Activated CD4-positive, alpha-beta T cell treated with anti-CD3 and anti-CD28 coated beads for 4 hours (primary cell): ENCODE measurements at places on chromosomes 4 and X.
A peak's percentile ranks its signal among the peaks of the same experiment; 100 is the strongest.

DNA sequence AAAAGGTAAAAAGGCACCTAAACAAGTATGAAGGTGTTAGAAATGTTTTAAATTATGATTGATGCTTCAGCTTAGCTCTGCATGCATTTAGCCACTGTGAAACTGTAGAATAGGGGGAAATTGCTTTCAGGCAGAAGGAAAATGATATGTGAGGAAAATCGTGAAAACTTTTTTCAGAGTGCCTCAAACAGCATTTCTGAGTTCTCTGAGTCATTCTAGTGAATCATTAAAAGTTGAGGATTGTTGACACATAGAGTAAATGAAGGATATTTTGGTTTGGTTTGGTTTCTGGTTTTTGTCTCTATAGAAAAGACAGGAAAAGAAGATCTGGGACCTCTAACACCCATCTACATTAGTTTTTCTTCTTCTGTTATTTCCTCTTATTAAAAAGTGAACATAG, 332.5 kb upstream of the TRAM1L1 start:
- DNase-seq, result no peak

DNA sequence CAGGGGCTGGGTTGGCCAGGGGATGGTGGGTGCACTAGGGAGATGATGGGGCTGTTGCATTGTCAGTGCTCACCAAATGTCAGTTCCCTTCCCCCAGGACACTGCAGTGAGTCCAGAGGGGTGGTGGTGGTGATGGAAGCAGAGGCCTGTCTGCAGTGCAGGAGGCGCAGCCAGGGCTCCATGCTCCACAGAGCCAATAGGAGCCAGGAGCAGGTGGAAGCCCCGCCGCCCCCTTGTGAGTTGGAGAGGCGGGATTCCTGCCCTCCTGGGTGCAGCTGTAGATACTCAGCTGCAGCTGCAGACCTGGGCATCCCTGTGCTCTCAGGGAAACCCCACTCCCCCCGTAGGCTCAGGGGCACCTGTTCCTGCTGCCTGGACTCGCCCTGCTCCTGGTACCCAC, 284.7 kb downstream of the EVC2 start:
- no peak for DNase-seq

- no peak for DNase-seq
Measured at GRCh38 chr4:158998624-158999023, 104.3 kb upstream of the RAPGEF2 start.

DNA sequence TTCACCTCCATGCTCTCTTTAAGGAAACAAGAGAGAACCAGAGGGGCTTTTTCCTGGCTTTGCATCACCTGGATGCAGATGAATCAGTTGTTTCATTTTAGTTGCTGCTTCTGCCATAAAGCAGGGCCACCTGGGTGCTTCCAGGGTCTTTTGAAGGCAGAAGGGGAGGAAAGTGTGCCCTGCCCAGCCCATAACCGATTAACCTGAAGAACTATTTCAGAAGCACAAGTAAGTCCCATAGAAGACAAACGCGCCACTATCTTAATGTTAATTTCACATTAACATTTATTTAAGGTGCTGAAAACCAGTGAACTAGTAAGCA, 32.1 kb downstream of the IRF2 start:
- no peak for DNase-seq

DNA sequence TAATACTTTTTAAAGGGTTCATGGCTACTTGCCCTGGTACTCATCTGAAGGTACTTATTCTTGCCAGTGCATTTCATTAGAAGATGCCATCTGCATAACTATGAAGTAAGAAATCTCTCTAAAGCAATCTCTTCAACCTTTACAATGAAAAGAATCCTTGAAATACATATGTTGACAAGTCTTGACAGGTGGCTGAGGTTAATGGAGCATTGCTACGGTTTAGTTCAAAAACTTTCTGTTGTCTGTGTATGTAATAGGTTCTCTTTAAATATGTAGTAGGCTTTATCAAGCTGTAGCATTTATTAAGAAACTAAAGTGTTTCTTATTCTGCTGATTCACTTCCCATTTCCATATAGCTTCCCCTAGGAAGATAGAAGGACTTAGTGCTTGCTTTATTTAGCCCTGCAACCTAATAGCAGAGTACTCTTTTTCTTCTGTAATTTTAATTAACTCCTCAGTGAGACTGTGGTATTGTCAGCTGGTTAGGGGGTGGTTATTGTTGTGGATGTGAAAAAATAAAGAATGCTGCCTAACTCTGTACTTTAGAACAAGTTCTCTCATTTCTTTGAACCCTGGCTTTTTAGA, 39.3 kb downstream of the SLAIN2 start:
- DNase-seq, result no peak

GRCh38 chr4:95439896-95440295, 108.9 kb downstream of the UNC5C start:
- no peak for DNase-seq

GRCh38 chr4:144699565-144699964, 53.6 kb downstream of the HHIP start:
- DNase-seq, result no peak

DNA sequence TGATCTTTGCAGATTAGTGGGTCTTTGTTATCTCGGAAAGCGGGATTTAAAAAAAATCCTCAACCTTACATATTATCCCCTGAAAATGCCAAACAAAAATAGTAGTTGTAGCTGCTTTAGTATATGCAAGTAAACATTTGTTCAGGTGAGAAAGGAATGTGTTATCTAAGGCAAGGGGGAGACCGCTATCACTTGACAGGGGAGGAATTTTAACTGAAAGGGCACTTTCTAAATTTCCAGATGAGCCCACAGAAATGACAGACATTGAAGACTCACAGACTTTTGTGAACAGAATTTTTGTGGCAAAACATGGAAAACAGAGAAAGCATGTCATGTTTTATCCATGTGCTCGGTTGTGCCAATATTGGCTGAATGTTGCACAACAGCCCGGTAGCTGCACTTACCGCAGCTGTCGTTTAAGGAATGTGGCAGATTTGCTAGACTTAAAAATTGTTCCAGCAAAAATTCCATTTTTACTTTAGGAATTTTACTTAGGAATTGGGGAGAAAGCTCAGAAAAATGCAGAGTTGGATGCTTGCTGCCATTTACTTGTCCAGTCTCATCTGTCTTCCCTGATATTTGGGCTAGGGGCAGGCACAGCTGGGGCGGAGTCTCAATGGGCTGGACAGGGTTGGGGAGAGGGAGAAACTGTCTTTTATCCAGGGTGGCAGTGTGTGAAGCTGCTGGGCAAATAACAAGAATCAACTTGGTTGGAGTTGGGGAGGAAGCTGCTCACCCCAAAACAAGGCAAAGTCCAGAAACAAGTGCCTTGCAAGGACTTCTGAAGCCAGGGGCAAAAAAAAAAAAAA, 94.6 kb upstream of the RPS6KA3 start:
- no peak for DNase-seq

DNA sequence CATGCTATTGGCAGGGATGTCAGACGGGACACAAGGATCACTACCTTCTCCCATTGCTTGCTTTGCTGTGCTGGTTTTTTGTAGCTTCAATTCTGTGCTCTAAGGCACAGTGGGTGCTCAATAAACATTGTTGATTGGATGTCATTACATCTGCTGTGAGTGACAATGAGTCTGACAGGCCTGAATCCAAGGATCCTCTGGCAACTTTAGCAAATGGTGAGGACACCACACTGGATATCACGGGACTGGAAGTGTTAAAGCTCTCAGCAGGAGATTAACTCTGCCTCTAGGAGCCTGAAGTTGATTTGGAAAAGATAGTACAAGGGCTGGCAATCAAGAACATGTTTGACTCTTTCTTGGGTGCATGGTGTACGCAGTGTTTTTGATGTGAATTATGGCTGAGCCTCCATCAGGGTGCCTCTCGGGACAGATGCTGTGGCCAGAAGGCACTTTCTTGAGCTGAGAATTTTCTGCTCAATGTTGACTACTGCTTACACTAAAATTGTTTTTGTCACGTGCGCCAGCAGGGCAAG, 217.9 kb downstream of the ARAP2 start:
- DNase-seq, result no peak

DNA sequence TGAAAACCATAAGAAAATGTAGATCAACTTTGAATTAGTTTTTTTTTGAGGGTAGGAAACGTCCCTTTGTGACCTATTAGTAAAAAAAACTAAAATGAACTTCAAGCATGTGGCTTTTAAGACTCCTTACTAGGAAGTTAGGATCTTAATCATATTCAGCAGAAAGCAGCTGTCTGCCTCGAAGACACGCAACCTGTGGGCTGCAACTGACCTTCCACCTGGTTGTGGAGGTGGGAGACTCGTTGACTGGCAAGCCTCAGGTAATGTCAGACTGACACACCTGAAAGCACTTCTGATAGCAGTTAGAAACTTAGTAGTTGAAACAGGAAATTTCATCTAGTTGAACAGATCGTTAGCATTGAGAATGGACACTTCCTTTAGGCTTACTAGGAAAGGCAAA, 37.4 kb downstream of the CCNG2 start:
- no peak for DNase-seq

GRCh38 chr4:169957785-169958184, 68.4 kb downstream of the MFAP3L start:
- DNase-seq, result no peak

GRCh38 chr4:76947369-76947768, 2.2 kb upstream of the SEPTIN11 start:
- no peak for DNase-seq

- no peak for DNase-seq
Measured at GRCh38 chr4:952881-953573, 20.3 kb downstream of the DGKQ start.

GRCh38 chr4:81635739-81636138, 164.0 kb upstream of the RASGEF1B start:
- DNase-seq, result no peak

GRCh38 chrX:153649178-153649914, 2.3 kb downstream of the DUSP9 start:
- peak; percentile 33 for DNase-seq

DNA sequence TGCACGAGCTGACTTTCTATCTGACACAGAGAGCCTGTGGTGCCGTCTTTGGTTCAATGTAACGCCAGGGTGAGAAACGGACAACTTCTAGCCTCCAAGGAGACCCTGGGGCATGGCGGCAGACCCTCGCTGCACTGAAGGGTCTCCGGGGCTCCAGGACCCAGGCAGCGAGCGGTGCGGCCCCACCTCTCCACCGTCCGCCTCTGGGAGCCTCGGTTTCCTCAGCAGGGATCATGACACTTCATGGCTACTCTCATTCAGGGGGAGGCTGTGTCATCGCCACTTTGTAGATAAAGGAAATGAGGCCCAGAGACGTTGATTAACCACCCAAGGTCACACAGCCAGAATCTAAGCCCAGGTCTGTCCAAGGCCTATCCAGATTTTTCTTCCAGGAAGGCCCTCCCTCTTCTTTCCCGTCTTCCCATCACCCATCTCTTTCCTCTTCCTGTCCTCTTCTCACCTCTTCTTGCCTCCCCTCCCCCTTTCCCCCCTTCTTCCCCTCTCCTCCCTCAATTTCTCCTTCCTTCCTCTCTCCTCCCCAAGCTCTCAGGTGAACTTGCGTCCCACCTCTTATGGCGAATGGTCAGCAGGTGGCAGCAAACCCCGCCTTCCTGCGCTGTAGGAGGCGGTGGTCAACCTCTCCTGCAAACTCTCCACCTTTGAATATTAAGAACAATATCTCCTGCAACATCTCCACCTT, 69.3 kb upstream of the HMX1 start:
- DNase-seq, result no peak

GRCh38 chr4:119243868-119244267, 31.4 kb downstream of the USP53 start:
- DNase-seq, result no peak

GRCh38 chr4:2062808-2063524, 3.8 kb downstream of the NAT8L start:
- no peak for DNase-seq

- no peak for DNase-seq
Measured at GRCh38 chrX:132692526-132692925, 203.7 kb upstream of the MBNL3 start.

GRCh38 chr4:162959046-162959445, 207.6 kb downstream of the NAF1 start:
- no peak for DNase-seq

DNA sequence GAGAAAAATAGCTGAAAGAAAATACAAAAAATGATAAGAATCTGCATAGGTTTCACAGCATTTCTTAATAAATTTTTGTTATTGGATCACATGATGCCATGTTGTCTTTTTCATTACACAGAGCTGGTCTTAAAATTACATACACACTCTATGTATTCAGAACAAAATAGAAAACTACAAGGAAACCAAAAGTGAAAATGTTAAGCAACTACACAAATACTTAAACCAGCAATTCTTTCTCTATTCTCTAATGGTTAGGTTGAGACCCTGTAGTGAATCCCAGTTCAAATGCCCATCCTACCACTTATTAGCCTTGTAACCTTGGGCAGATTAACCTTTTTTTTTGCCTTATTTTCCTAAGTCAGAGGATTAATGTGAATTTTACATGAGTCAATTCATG, 2311.2 kb downstream of the PCDH7 start:
- DNase-seq, result no peak

- no peak for DNase-seq
Measured at GRCh38 chr4:5730436-5730835, 19.4 kb downstream of the EVC start.

GRCh38 chrX:151386838-151387459, 10.1 kb upstream of the VMA21 start:
- no peak for DNase-seq

DNA sequence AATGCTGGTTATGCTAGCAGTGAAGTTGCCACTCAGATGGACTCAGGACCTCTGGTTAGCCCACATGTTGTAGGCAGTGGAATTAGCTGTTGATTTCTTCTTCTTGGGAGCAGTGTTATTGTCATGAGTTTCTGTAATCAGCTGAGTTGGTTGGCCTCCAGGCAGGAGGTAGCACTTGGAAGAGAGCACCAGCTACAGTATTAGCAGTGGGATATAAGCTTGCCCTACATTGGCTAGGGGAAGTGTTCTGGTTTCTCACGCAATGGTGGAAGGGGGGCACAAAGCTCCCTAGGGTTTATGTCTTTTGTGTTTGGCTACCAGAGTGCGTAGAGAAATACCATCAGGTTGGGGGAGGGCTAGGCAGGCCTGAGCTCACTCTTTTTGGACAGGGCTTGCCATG, 34.0 kb upstream of the UCP1 start:
- no peak for DNase-seq

DNA sequence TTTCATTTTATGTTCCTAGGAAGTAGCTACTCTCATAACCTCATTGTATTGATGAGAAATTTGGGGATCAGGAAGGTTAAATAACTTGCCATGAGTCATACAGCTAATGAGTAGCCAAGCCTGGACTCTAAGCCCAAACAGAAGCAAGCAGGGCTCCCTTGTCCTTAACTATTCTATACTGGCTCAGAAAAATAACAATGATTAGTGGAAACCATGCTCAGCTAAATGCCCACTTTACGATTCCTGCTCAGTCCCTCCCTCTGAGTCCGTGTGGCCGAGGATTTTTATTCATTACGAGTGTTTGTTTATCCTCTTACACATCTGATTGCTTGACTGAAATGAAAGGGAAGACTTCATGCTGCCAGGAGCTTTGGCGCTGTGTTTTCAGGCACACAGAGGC, 100.9 kb downstream of the SLC34A2 start:
- no peak for DNase-seq
